ENCODE measurements at places on chromosomes 7 and 10.

DNA sequence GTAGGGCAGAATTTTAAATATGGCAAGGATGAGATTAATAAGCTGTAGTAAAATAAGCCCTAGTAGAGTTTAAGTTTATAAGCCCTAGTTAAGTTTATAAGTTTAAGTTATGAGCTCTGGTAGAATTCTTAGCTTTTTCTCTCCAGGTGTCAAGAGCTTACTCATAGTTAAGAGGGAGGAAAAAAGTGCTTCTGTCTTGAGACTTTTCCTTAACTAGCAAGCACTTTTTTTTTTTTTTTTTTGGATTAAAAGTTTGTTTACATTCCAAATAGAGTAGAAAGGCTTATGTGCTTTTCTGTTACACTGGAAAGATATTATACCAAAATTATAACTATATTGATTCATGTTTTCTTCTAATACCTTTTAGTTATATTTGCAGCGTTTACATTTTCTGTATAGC, 25.5 kb upstream of the MPP7 start:
- no peak for DNase-seq

- DNase-seq, result no peak
Observed at GRCh38 chr10:116873134-116873533, 23.8 kb downstream of the ENO4 start.

DNA sequence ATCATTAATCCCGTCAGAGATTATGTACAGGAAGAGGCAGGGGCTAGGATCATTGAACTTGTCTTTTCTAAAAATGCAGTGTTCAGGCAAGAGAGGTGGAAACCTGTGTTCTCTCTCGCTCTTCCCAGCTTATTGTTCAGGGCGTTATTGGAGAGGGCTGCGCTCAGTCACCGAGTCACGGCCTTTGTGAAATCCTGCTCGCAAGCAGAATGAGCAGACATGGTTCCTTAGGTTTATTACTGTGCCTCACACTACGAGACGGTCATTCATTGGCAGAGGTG, 631 bp upstream of the PRKRIP1 start:
- DNase-seq, result no peak

DNA sequence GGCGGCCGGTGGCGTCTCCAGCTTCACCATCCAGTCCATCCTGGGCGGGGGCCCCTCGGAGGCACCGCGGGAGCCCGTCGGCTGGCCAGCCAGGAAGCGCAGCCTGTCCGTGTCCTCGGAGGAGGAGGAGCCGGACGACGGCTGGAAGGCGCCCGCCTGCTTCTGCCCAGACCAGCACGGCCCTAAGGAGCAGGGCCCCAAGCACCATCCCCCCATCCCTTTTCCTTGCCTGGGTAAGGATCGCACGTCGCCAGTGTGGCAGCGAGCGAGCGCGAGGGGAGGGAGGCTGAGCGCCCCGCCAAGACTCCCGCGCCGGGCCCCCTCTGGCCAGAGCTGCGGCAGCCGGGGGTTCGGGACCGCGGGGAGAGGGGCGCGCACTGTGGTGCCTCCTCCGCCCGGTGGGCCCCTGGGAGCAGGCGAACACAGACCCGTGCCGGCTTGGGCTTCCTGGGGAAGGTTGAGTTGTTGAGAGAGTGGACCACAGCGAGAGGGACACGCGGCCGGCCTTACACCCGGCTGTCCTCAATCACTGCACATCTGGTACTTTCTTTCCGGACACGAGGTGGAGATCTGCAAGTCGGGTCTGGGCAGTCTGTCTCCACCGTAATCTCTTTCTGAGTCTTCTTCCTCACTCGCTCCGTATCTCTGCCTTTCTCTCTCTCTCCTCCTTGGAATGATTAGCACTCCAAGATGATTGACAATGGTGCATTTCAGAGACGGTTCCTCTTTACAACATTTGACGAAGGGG, 652 bp downstream of the HMX2 start:
- DNase-seq, result no peak

GRCh38 chr7:40516376-40516775, 381.6 kb downstream of the SUGCT start:
- no peak for DNase-seq

DNA sequence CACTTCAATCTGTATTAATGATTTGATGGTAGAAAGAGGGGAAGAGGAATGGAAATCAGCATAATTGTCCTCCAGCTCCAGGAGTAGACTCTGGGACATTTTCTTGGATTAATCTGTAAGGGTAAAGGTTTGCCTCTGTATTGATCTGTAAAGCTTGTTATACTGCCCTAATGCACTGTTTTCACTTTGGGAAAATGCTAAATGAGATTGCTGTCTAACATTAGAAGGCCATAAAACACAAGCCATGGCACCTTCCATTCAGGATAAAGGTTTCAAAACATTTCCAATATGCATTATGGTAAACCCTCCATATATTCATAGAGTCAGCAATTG, 222.8 kb upstream of the PLXNA4 start:
- DNase-seq, result no peak

DNA sequence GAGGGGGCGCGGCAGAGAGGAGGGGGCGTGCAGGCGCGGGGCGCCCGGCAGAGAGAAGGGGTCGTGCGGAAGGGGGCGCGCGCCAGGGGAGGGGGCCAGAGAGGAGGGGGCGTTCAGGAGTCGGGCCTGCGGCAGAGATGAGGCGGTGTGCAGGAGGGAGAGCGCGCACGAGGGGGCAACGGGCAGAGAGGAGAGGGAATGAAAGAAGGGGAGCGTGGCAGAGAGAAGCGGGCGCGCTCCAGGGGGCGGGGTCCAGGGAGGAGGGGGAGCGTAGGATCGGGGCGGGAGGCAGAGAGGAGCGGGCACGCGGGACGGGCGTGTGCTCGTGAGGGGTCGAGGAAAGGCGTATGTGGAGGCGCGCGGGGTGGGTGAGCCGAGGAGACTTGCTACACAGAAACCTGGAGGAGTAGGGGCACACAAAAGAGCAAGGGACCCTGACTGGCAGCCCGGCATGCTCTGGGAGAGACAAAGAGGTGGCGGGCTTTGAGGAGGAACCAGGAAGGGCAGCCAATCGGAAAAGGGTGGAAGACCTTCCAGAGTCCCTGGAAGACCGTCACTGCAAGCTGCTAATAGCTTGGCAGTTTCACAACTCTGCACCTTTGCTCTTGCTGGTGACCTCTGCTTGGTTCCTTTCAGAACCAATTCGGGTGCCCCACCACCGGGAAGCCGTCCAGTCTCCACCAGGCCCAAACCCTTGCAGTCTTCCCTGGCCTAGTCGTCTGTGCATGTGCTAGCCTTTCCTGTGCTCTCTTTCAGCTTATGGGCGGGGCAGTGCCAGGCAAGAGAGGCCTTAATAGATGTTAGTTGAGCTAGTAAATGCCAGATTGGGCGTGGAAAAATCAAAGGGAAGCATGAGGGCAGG, 639 bp downstream of the DYDC2 start:
- DNase-seq, result no peak

DNA sequence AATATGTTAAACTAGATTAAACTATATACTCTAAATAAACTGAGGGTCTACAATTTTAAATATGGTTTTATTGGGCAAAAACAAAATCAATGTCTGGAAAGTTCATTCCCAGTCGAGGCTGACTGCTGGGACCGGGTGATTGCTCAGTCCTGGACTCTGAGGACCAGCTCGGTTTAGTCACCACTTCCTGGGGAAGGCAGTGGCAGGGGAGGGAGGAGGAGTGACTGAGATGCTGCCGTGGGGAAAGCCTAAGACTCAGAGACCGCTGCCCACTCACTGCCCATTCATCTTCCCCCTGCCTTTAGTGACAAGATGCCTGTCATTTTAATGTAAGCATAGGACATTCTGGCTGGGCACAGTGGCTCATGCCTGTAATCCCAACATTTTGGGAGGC, 29.0 kb downstream of the ATOH7 start:
- no peak for DNase-seq

DNA sequence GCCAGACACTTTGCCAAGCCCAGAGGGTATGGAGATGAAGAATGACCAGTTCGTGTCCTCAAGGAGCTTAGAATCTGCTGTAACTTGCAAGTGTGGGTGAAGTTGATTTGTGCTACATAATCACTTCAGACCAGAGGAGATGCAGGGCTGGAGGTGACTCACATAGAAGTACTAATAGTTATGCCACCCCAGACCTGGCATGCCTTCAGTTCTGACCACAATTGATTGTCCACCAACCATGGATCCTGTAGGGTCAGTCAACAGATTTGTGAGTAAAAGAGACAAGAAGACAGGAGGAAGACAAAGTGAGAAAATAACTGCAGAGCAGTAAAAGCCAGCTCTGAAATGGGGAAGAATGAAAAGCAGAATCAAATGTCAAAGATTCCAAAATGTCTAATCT, 51.2 kb upstream of the BMPER start:
- DNase-seq, result no peak

GRCh38 chr7:101104193-101104713, 19.0 kb downstream of the TRIM56 start:
- no peak for DNase-seq

DNA sequence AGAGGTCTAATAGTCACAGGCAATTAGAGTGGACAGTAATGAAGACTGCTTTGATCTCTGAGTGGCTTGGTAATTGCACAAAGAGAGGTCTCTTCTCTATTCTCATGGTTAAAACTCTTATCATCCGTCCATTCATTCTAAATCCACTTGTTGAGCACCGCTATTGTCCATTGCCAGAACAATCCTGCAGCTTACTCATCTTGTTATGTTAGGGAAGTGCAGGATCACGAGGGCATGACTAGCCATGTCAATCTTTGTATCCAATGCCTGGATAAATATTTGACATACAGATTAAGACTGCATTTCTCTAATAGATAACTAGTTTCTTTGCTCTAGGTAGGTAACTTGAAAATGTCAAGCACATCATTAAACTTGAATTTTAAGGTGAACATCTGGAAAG, 14.9 kb downstream of the SFTPD start:
- no peak for DNase-seq

GRCh38 chr10:48765039-48765438, 80.4 kb downstream of the WDFY4 start:
- DNase-seq, result no peak

GRCh38 chr10:62694537-62695126, 109.9 kb upstream of the ADO start:
- no peak for DNase-seq

GRCh38 chr10:25824050-25824449, 110.0 kb upstream of the MYO3A start:
- DNase-seq, result no peak

- no peak for DNase-seq
Observed at GRCh38 chr10:84484541-84484940, 156.2 kb downstream of the CCSER2 start.

All from NAMALWA (cell line).